Epithelial cell of prostate (primary cell): ENCODE measurements at places on chromosomes 1 and 21.

- DNase-seq = no peak
Observed at GRCh38 chr1:94160811-94161210, 39.9 kb upstream of the ABCA4 start.

DNA sequence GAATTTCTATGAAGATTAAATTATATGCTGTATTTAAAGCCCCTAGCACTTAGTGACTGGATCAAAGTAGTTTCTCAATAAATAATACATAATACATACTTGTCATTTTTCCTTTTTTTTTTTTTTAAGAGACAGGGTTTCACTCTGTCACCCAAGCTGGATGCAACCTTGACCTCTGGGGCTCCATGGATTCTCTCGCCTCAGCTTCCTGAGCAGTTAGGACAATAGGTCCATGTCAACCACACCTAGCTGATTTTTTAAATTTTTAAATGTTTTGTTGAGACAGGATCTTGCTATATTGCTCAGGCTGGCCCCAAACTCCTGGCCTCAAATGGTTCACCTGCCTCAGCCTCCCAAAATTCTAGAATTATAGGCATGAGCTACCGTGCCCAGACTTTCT lies 5.9 kb downstream of the ACADM start:
- no peak for DNase-seq

DNA sequence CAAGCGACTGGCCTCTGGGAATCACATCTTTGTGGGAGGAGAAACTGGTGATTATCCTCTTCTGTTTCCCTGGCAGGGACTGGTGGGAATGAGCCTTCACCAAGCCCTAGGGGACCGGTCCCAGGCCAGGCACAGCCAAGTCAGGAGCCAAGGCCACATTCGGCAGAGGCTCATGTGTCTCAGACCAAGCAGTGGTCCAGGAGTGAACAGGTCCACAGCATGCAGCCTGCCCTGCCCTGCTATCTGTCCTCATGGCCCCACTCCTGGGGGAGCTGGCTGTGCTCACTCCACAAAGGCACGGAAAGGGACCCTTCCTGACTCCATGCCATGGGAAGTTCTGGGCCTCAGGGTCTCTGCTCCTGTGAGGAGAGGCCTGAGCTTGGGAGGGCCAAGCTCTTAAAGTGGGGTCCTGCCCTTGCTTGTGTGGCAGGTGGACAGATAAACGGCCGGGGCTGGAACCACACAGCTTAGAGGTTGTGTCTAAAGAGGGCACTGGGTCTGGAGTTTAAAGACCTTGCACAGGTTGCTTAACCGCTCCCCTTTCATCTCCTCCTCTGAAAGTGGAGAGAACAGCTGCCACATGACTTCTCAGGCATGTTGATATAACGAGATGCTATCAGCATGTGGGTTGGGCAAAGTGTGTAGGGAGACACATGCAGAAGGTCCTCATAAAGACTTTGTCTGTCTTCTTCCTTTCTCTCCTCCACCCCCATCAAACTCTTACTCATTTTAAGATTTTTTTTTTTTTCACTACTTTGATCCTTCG lies 57.5 kb downstream of the CASQ2 start:
- peak; percentile 72 for DNase-seq

GRCh38 chr1:235417086-235417697 lies 50.0 kb downstream of the TBCE start:
- DNase-seq = no peak

DNA sequence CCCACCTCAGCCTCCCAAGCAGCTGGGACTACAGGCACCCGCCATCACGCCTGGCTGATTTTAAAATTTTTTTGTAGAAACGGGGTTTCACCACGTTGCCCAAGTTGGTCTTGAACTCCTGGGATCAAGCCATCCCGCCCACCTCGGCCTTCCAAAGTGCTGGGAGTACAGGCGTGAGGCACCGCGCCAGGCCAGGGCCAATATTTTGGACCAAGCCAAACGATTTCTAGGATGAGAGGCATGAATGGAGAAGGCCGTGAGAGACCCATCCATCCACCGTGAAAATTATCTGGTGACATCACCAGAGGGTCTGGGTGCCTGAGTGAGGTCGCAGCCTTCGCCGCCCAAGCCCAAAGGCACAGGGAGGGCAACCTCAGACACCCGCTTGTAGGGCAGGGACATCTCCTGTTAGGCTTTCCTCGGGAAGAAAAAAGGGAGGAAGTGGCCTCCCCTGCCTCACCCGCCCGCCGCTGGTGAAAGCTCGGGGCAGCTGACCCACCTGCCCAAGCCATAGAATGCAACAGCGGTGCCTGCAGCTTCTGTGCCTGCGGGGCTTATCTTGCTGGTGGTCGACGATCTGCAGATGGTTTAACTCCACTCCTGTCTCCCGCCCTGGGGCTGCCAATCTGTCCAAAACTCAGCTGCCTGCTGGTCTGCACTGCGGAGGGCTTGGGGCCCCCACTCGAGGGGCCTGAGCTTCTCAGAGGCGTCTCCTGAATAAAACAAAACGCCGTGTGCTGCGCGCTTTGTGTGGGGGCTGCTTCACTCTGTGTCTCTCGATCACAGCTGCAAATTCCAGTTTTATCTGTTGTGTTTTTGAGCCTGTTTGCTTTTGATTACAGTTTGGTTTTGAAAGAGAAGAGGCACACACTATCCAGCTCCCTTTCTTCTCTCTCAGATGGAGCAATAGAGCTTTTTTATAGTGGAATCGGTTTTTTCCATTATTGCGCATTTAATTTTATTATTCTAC lies 85.8 kb downstream of the MRPS6 start:
- DNase-seq = no peak
